ENCODE measurements at places on chromosomes 12 and 14. TPM values are rescaled to one million over a fixed set of nuclear protein-coding genes. Genes with fewer than 3 reads are reported as not detected.

PAPOLA gene
- 139 TPM for polyA plus RNA-seq

HEATR5A gene
- polyA plus RNA-seq, result 19.2 TPM

MMP19 gene
- polyA plus RNA-seq, result not detected

LALBA gene
- polyA plus RNA-seq, result not detected

IFT43 gene
- 18.9 TPM for polyA plus RNA-seq

PRB3 gene
- polyA plus RNA-seq, result not detected

PIANP gene
- polyA plus RNA-seq, result 0.12 TPM

KCNC2 gene
- polyA plus RNA-seq, result not detected

GPRC5D gene
- 0.37 TPM for polyA plus RNA-seq

SRGAP1 gene
- polyA plus RNA-seq, result 1.2 TPM

OVCH1 gene
- polyA plus RNA-seq, result not detected

P2RX7 gene
- 1.3 TPM for polyA plus RNA-seq

RIN3 gene
- polyA plus RNA-seq, result 6.6 TPM

BATF gene
- 154 TPM for polyA plus RNA-seq

ADCK1 gene
- 7.6 TPM for polyA plus RNA-seq

BTBD6 gene
- 1.4 TPM for polyA plus RNA-seq

CARMIL3 gene
- 0.25 TPM for polyA plus RNA-seq

BHLHE41 gene
- not detected for polyA plus RNA-seq
